Epithelial cell of proximal tubule (primary cell): ENCODE measurements at places on chromosomes 1 and 21. TPM values are rescaled to one million over a fixed set of nuclear protein-coding genes. Genes with fewer than 3 reads are reported as not detected.

- DNase-seq, result no peak
These were observed 23.5 kb downstream of the AGRN start for GRCh38 chr1:1043411-1043810.

DNA sequence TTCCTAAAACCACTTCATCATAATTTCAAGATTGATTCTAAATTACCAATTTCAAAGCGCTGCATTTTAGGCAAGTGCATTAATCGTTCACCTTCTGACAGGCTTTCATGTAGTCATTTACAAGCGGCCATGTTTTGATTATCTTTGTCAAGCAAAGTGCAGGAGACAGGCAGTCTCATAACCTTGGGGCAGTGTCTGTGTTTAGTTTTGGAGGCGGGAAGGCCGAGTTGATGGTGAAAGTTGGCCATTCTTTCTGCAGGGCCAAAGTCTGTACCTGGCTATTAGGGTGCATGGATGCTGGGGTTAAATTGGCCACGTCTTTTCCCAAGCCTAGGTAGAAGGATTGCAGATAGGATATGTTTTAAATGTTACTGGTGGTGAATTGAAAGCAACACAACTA is 2.9 kb downstream of the AGPAT3 start:
- DNase-seq, result no peak

- DNase-seq, result no peak
These were observed 19.9 kb downstream of the HUNK start for GRCh38 chr21:31892686-31893085.

DNA sequence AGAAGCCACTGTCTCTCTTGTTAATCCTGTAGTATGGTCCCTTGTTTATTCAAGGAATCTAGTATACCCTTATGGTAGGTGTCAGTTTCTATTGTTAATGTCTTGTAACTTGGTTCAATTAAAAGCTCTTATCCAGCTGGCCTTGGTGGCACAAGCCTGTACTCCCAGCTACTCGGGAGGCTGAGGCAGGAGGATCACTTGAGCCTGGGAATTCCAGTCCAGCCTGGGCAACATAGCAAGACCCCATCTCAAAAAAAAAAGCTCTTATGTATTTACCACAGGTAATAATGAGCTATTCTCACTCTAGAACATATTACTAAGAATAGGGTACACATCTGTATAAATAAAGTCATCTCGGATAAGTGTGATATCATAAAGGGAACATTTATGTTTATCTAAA is 46.5 kb downstream of the TMEM200B start:
- no peak for DNase-seq

DNA sequence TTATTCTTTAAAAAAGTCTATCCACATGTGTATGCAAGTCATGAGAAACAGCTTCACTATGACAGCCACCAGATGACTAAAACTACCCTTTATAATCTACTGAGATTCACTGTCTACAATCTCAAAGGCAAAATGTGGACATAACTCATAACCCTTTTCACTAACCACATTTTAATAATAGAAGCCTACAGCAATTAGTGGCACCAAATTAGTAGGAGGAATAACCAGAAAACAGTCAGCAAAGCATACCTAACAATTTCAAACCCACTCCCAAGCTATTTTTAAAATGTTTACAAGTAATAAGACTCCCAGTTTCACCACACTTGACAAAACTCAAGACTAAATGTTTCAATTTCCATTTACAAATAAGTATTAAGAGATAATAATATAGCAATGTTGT is 442.9 kb downstream of the PTPRC start:
- DNase-seq, result no peak

GRCh38 chr21:42524341-42525028 is 10.8 kb downstream of the SLC37A1 start:
- no peak for DNase-seq

DNA sequence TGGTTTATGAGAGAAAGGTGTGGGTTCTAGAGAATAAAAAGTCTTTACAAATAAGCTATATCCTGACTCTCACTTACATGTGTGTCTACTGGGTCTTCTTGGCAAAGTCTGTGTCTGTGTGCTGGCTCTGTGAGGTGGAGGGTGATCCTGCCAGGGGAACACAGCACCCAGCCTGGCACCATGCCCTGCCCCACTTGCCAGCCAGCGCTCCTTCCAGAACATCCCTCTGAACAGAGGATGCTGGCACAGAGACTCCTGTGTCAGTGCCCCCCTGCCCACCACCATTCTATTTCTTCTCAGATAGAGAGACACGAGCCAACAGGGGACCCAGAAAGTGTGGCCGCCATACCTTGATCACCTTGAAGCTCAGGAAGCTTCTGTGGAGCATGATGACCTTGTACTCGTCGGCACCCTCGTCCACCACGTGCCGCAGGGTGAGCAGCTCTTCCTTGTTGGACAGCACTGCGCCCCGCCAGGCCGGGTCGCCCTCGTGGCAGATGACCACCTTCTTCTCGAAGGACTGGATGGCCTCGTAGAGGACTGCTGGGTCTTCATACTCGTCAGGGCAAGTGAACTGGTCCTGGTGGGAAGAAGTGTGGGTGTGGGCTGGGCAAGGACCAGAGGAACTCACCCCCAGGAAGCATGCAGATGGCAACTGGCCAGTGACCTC is 49.7 kb downstream of the NTPCR start:
- no peak for DNase-seq

GRCh38 chr1:177629526-177629925 is 340.3 kb downstream of the SEC16B start:
- no peak for DNase-seq

The DCDC2B gene
- total RNA-seq, result not detected in 2 replicates

DNA sequence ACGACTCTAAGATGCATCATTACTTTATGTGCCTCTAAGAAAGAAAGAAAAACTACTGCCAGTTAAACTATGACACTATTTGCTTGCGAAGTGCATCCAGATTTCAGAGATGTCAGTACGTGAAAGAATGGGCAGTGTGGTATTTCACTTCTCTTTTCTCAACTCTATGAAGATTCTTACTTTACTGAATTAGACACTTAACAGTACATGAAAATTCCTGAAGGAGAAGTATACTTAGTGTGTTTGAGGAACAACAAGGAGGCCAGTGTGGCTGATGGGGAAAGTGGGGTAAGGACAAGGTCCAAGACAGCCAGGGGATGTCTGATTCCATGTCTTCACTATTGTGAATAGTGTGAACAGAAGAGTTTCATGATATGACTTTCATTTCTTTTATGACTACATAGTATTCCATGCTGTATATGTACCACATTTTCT is 53.9 kb upstream of the HSD17B7 start:
- no peak for DNase-seq

DNA sequence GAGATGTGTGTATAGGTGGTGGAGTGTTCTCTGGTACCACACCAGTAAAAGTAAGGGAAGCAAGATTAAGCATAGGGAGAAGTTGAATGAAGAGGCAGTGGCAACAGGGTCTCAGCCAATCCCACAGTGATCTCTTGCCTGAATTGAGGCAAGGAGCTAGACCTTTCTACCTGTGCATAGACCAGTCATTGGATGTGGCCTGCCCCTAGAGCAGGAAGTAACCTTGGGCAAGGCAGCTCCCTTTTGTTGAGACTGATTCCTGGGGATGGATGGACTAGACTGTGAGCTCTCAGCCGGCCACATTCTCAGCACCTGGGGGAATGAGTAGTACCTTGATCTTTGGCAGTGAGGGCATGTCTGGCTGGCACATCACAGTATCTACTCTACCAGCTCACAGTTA is 6.4 kb downstream of the USP16 start:
- no peak for DNase-seq

- DNase-seq, result no peak
These were observed 12.0 kb downstream of the MIIP start for GRCh38 chr1:12031039-12031980.
